K562 (cell line): ENCODE measurements at places on chromosomes 2 and 18.

DNA sequence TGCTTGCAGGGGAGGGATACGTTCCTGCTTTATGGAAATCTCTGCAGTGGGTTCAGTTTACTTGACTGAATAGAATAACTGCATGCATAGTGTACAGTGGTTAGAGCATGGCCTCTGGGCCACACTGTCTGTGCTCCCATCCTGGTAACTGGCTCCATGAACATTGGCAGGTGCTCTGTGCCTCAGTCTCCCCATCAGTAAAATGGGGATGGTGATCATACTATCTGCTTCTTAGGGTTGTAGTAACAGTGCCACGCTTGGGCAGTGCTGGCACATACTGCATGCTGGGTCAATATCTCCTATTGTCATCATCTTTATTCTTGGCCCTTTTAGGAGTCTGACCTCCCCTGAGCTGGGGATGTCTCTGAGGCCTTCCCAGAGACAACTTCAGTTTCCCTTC, 117.3 kb downstream of the CTIF start:
- H3K4me3 ChIP-seq = no peak overlapping the region
- H3K27me3 ChIP-seq = no peaks in the 10 kb centered on the region
- DNase-seq = no peak
- no peaks in the 10 kb centered on the region for H3K36me3 ChIP-seq
- H3K27ac ChIP-seq = no peak overlapping the region

GRCh38 chr2:9637330-9637729, 6.5 kb upstream of the YWHAQ start:
- no peak for DNase-seq
- no peak overlapping the region for H3K27ac ChIP-seq
- H3K4me3 ChIP-seq = no peak overlapping the region
- H3K27me3 ChIP-seq = no peaks in the 10 kb centered on the region
- H3K4me1 ChIP-seq = peaks cover 38% of the 10 kb centered on the region; the same call in 2 of the 3 replicates

DNA sequence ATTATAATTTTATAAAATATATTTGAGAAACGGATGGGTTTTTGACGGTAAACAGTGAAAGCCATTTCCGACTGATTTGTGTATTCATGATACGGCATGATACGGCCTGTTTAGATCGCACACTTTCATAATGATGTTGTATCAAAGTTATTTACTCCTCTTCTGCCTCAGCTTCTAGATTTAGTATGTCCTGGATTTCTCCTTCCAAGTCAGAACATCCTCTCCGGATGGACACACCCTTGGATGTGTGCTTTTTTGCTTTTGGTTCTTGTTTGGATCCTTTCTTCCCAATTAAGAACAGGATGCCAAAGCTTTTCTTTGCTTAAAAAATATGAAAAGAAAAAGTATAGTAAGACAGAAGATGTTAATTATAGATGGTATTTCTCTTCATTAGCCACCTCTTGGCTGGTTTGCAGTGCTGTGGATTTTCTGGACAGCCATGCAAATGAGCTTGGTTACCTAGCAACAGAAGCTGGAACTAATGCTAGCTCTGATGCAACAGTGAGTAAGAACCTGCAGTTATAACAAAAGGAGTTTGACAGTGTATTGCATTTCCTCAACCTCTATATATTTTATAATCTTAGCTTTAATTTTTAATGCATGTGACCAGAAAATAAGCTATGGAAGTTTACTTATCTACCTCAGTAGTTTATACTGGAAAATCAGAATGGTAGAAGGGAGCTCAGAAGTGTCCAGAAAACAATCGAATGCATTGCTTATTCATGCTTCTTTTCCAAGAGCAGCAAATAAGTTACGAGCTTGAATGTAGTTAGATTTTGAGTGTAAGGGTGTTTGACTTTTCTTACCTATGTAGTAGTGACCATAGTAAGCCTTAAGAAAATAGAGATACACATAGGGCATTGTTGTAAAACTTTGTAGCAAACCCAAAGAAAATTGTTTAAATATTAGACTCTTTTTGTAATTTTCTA, 27.9 kb downstream of the RMND5A start:
- H3K27me3 ChIP-seq = no peaks in the 10 kb centered on the region
- DNase-seq = peak; percentile 17
- H3K27ac ChIP-seq = no peak overlapping the region; the same call in 2 of the 3 replicates
- H3K4me3 ChIP-seq = no peak overlapping the region
- H3K4me1 ChIP-seq = no peaks in the 10 kb centered on the region
- peaks cover 52% of the 10 kb centered on the region for H3K36me3 ChIP-seq

DNA sequence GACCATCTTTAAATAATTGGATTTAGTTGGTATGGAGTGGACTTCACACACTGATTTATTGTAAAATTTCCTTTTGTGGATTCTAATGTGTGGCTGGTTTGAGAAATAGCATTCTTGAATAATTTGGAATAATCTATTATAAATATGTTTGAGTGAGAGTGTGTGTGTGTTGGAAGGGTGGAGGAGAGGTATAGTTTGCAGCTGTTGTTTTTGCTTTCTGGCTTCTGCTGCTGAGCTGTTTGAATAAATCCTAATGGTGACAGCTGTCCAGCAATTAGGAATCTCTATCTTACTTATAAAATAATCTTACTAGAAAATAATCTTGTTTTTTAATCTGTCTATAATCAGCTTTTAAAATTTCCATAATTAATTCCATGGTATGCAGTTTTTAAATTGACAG, 1283.0 kb upstream of the CDH2 start:
- no peak overlapping the region for H3K4me3 ChIP-seq
- DNase-seq = no peak
- no peak overlapping the region for H3K27ac ChIP-seq
- no peaks in the 10 kb centered on the region for H3K27me3 ChIP-seq
